ENCODE measurements at places on chromosomes 7 and 10.
A peak's percentile ranks its signal among the peaks of the same experiment; 100 is the strongest.

DNA sequence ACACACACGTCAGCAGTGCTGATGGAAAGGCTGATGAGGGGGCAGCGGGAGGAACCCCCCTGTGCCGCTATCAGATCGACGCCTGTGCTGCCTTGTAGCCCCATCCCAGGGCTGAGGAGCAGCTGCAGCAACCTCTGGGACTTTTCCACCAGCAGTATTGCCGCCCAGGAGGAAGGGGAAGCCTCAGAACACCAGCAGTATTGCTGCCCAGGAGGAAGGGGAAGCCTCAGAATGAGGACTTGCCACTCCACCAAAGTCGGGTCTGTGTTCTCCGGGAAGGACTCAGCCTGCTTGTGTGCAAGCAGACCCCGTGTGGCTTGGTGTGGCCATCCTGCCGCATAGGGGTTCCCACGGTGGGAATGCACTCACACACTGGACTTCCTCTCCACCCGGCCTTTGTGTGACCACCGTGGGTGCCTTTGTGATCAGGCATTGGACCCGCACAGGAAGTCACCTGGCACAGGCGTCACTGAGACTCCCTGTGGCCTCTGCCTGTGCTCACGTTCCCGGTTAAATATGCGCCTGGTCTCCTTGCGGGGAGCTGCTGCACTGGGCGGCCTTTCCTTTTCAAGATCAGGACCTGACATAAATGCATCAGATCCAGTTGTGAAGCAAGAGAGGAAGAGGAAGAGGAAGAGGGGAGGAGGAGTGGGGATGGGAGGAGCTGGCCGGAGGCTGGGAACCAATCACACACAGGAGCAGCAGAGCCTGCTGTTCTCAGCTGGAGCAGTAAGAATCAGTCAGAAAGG, 248.5 kb downstream of the DNAJB6 start:
- DNase-seq, result no peak

DNA sequence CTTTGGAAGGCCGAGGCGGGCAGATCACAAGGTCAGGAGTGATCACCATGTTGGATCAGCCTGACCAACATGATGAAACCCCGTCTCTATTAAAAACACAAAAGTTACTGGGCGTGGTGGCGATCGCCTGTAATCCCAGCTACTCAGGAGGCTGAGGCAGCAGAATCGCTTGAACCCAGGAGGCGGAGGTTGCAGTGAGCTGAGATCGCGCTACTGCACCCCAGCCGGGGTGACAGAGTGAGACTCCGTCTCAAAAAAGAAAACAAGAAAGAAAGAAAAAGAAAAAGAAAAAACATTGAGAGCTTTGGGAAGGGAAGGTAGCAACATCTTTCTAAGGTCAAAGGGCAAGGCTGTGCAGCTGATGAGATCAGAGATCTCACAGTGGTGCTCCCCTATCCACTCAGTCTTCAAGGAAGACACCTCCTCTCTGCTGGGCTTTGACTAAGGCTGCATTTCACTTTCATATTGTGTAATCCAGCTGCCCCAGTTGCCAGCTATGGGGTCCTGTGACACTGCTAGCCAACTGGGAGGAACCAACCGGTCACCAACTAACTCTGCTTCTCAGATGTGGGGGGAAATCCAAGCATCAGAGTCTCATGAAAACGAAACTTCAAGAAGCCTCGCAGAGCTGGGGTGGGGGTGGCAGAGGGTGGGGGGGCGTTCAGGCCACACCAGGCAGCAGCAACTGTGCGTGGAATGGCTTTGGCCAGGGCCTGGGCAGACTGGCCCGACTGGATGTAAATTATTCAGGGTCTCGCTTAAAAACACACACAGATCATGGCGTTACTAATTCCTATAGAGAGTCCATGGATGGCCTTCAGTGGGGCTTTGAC, 1.5 kb downstream of the IL15RA start:
- DNase-seq, result no peak

DNA sequence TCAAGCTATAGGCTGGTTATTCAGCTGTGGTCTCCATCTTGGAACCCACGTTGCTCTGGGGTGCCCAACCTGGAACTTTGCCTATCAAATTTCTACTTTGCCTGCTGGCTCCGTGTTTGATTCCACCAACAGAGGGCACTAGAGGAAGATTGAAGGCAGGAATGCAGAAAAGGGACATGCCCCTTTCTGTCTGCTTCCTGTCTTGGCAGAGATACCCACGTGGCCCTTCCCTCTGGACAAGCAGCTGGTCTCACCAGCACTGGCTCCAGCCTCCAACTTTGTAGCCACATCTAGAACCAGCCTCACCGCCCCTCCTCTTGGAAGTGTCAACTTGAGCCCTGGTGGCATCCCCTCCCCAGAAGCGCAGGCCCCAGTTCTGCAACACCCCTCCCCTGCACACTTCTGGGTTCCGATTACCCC, 52.1 kb upstream of the ZNF438 start:
- DNase-seq, result peak; percentile 28

DNA sequence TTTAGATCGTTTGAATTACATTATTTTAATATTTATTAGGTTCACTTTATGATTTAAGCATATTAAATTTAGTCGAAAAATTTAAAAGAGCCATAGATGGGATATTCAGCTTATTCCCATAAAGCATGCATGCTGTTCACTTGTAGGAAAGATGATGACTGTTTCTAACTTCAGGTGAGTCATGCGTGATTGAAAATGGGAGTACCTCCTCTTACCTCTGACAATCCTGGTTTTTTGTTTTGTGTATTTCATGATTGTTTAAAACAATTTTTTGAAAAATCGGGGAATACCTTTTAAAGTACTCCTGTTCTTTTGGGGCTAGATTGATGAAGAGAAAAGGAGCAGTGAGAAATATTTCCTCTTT, 1.4 kb downstream of the TNKS2 start:
- DNase-seq, result no peak

GRCh38 chr10:17993361-17993760, 41.6 kb downstream of the SLC39A12 start:
- no peak for DNase-seq
